ENCODE measurements at places on chromosomes 7 and 10. TPM values are rescaled to one million over a fixed set of nuclear protein-coding genes. Genes with fewer than 3 reads are reported as not detected.

- no peak overlapping the region for H3K4me3 ChIP-seq
- no peaks in the 10 kb centered on the region for H3K36me3 ChIP-seq
These were observed 594.5 kb downstream of the SDK1 start for GRCh38 chr7:3895341-3896116.

The CYP2E1 gene
- total RNA-seq, result 3.0 TPM

The TRPV5 gene
- total RNA-seq, result not detected

The PTF1A gene
- total RNA-seq, result not detected

The SRRM3 gene
- total RNA-seq, result 0.74 TPM

DNA sequence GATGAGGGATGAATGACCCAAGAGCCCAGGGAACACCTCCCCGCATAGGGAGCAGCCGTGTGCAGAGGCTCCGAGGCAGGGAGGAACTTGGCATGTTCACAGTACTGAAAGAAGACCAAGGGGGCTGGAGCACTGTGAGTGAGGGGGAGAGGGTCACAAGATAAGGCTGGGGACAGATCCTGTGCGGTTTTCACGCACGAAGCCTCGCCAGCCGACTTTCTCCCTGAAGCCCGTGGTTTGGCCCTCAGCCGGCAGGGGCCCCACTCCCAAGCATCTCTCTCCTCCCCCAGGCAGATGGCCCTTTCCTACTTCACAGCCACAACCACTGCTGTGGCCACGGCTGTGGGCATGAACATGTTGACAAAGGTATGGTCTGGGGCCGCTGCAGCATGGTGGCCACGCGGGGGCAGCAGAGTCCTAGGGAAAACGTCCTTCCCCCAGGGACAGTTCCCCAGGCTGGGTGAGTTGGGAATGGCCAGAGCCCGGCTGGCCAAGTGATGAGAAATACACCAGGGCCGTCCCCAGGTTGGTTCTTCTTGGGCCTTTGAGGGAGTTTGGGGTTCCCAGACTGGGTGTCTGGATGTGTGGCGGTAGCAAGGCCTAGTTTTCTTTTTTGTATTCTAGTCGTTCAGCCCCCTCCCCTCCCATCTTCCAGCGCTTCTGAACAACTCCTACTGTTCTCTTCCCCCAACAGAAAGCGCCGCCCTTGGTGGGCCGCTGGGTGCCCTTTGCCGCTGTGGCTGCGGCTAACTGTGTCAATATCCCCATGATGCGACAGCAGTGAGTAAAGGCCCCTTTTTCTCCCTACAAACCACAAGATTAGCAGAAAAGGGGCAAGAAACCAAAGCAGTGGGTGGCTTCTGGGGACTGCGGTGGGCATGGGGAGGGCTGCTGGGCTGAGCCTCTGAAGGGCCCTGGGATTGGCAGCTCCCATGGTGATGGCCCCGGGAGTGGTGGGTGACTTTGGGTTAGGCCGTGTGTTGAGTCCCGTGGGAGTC is 14.4 kb upstream of the WBP1L start:
- no peak for DNase-seq
- no peak overlapping the region for H3K27ac ChIP-seq
- no peaks in the 10 kb centered on the region for H3K4me1 ChIP-seq
- no peak overlapping the region for H3K4me3 ChIP-seq
- no peaks in the 10 kb centered on the region for H3K36me3 ChIP-seq

The GNA12 gene
- total RNA-seq, result 51.7 TPM
